CD4-positive, alpha-beta T cell treated with Interleukin-4 for 4 hours (primary cell): ENCODE measurements at places on chromosomes 5 and 9.

DNA sequence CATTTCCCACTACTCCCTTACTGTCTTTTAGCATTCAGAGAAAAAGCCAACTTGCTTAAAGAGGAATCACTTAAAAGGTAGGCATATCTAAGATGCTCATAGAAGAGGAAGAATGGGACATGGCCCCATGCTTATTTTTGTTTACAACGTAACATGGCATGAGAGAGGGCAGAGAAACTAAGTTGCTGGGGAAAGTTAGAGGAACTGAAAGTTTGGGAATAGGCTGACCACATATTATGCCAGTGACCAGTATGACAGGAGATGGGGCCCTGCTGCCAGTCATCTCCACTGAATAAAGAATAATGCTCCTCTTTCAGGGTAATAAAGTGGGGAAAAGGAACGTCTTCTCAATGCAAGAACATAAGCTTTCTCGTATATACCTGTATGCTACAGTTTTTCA lies 1.9 kb downstream of the PLPP6 start:
- DNase-seq, result no peak

DNA sequence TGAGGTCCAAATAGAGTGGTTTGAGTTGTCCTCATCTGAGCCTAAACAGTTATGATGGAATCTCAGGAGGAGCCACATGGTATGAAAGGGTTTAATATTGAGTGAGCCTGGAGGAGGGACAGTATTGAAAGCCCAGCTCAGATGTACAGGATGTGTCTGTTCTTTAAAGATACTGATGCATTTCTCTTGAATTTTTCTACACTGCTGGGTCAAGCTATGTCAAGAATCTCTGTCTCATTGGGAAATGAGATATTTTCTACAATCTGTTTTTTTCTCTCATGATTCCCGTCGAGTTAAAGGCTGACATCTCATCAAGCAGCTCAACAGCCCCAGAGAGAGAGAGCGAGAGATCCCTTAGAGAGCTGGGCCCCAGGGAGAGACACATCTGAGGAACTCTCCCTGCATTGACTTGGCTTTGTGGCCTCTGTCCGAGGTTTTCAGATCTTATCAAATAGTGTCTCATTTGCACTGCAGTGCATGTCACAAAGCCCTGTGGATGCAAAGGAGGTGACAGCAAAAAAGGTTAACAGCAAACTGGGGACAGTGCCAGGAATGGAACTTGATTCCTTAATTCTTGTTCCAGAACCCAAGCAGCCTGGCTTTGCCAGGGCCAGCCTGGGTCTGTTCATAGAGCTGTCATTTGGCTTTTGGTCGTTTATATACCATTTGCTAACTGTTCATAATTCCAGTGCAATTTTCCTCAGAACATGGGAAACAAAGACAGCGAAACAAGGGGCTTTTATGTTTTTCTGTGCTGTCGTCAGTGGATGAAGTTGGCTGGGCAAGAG lies 19.0 kb upstream of the ACTBL2 start:
- no peak for DNase-seq

DNA sequence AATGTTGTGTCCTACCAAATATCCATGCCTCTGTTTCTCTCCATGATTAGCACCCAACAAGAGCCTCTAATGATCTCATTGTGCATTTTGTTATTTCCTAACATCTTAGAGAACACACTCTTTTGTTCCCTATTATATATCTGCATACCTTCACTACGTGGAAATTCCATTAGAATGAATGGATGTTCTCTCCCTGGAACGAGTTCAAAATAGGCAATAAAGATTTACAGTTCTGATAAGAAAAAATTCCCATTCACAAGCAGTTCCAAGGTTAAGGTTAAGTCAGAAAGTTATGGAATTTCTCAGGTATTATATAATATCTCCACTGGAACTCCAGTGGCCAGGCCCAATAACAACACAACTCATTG lies 83.7 kb downstream of the TRPM6 start:
- DNase-seq, result no peak

DNA sequence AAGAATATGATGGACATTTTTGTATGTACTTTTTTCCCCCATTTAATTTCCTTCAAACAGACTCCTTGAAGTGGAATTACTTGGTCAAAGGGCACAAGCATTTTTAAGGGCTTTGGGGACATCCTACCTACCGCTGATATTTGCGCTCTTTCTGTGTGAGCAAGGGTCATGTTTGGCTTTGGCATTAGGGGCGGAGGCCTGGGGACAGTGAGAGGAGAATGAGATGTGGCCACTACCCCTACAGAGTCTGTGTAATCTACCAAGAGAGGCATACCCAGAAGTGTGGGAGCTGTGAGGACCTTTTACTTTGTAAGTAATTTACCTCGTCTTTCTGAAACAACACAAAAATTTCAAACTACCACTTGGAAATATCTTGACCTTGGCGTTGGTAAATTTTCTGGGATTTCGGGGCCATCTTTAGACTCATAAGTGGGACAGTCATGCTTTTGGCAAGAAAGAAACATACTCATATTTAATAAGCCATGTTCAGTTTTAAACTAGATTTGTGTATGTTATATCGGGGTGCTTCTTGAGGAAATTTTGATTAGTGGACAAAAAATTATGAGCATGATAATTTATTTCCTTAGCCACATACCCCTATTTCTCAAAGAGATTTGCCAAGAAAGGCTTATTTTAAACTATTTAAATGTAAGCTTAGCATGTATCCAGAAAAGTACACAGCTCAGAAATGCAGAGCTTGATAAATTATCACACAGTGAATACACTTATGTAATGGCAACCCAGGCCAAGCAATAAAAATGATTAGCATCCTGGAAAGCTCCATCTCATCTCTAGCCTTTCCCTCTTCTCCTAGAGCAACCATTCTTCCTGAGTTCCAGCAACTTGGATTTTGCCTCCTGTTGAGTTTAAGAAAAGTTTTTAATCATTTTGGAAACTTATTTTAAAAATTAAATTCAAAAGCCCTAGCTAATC lies 63.6 kb downstream of the ARHGAP26 start:
- DNase-seq, result no peak

DNA sequence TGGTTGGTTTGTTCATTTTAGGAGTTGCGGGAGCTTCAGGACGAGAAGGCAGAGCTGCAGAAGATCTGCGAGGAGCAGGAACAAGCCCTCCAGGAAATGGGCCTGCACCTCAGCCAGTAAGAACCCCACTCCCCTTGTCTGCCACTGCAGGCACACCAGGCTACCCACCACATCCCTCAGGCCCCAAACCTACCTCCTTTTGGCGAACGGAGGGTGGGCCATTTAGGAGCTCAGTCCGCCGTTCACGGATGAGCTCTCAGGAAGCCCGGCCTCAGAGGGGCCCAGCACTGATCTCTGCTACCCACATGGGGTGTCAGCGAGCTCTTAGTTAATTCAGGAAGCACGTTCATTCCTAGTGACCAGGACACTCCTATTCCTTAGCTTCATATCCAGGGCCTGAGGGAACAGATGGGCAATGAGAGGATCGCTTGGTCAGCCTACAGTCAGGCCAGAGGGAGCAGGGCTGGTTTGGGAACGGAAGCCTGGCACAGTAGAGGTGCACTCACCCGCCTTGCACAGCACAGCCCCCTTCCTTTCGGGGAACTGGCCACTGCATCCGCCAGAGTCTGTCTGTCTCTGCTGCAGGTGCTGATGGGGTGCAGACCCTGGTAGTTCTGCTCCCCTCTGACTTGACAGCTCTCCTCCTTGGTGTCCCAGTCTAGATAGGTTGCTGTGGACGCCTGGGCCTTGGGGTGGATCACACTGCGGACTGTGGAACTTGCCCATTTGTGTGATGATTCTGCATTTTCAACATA lies 21.4 kb downstream of the HNRNPH1 start:
- no peak for DNase-seq

DNA sequence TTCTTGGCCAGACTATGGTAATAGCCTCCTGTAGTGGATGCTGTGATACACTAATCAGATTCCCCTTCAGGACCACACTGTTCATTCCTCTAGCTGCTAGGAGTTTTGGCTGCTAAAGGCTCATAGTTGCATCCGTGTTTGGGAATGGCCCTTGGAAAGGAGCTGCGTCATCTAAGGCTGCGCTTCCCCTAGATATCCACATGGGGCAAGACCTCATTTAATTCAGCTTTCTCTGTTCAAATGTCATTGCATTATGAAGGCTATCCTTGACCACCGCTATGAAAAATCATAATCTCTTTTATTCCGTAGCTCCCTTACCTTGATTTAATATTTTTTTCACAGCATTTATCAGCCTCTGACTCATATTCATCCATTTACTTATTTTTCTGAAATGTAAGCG lies 258.3 kb upstream of the NR4A3 start:
- no peak for DNase-seq

DNA sequence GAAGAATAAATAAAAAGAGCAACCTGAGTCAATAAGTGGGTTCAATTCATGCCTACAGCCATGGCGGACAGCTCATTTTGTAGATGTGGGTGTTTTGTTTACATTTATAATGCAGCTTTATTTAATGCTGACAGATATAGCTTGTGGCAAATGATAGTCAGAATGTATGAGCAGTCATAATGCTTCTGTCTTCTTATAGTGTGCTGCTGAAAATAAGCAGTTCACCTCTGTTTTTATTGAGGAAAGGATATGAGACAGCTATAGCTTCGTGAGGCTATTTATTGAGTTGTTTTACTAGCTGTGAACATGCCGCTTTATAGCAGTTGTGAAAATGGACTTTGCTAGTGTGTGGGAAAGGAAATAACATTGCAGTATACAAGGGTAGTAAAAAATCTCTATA lies 147.4 kb downstream of the PBX3 start:
- DNase-seq, result no peak

GRCh38 chr9:108850293-108850897 lies 5.4 kb downstream of the ACTL7B start:
- DNase-seq, result no peak

- peak; percentile 69 for DNase-seq
These were observed 3.2 kb upstream of the SET start for GRCh38 chr9:128685636-128686489.

- no peak for DNase-seq
These were observed 20.7 kb downstream of the MAPK9 start for GRCh38 chr5:180271221-180271620.

- DNase-seq, result no peak
These were observed 71.9 kb downstream of the DAPK1 start for GRCh38 chr9:87569518-87569917.

DNA sequence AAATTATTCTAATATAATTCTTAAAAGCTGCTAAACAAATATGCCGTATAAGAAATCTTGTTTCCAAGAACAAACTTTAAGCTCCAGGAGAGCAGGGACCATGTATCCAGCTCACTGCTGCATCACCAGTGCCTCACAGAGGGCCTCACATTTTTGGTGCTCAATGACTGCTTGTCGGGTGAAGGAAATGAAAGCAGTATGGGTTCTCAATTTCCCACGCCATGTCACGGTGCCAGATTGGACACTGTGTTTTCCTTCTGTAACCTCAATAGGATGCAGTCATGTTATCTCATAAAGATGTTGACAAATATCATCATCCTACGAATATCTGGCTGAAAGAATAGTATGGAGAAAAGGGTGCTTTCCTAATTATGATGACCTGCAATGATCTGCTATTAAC lies 64.7 kb downstream of the POU5F2 start:
- DNase-seq, result no peak

DNA sequence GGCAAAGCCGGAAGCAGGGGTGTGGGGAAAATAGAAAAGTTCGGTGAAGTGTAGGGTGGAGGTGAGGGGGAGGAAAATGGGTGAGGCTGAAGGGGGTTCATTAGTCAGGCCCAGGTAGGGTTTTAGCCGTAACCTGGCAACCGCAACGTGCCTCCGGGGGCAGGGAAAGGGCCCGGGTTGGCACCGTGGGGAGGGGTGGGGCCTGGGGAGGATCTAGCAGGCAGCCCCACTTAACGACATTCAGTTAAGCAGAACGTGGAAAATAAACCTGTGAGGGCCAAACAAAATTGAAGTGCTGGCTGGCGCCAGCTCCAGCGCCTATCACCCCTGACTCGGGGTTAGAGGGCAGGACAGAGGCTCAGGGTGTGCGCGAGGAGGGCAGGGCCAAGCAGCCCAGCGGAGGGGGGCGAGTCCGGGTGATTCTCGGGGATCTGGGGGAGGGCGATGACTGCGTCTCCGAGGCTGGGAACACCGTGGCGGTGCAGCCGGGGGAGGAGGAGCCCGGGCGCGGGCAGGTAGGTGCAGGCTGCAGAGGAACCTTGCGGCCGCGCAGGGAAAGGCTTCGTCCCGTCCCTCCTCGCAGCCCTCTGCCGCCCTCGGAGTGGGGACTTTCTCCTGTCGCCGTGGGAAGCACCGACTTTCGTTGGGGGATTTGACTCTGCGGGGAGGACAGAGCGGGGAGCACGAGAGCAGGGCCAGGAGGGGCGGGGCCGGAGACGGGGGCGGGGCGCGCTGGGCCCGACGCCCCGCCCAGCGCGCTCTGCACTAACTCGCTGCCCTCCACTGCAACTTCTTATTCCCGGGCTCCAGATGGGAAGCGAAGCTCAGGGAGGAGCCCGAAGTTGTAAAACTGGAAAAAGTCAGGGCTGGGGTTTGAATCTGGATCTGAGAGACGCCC lies 5.1 kb downstream of the RGS14 start:
- DNase-seq, result peak; percentile 82

- no peak for DNase-seq
These were observed 3.3 kb downstream of the CTSL start for GRCh38 chr9:87729246-87729645.

DNA sequence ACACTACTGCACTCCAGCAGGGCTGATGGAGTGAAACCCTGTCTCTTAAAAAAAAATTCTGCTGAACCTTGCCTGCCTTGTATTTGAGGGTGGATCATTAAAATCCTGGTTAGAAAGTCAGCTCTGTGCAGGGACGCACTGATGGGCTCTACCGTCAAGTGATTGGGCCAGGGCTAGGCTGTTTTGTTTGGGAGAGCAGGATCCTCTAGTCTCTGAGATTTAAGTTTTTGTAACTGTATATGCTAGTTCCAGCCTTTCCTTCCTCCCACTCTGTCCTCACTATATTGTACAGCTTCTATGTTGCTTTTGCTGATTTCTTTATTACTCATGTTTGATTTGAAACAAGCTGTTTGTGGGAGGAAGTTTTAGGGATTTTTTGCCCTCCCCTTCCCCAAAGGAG lies 11.5 kb downstream of the DDX4 start:
- no peak for DNase-seq

DNA sequence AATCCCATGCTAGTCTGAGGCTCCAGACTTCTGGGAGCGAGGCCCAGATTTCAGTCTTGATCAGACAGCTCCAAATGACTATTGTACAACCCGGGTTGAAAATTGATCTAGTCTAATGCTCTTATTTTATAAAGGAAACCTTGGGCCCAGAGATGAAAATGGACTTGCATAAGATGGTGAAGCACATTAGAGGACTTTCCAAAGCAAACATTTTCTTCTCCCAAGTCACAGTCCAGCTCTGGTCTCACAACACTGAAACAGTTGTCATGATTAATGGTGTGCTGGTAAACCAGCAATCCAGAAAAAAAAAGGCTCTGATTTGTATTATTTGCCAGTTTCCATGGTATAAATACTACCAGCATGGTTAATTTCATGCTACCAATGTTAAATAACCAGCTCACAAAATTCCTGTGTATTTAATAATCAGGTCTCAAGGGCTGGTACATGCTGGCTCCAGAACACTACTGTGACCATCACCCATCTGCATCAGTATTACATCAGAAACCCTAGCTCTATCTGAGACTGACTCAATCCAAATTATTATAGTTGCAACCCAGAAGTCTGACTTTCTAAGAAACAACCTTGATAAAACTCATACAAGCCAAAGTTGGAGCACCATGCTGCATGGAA lies 32.5 kb upstream of the ABLIM3 start:
- no peak for DNase-seq
